ENCODE measurements at places on chromosomes 2 and 18.

- no peak for DNase-seq
Observed at GRCh38 chr2:189608795-189609422, 28.3 kb upstream of the SLC40A1 start.

DNA sequence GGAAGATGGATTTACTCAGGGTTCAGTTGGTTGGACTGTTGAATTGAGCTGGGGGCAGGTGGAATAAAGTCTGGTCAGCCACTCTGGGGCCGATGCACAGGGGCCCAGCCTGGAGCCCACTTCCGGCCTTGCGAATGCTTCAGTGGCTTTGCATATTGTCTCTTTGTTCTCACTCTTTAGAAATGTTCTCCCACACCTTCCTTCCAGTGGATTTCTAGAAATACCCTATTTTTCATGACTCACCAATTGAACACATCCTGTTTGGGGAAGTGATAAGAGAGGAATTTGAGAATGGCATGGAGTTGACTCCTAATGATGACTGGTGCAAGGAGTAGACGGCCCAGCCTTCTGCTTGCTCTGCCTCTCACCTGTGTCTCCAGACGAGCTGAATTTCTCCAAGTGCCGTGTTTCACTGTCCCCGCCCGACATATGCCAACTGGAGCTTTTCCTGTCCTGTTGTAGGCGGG is 28.1 kb downstream of the ASAP2 start:
- DNase-seq = no peak

DNA sequence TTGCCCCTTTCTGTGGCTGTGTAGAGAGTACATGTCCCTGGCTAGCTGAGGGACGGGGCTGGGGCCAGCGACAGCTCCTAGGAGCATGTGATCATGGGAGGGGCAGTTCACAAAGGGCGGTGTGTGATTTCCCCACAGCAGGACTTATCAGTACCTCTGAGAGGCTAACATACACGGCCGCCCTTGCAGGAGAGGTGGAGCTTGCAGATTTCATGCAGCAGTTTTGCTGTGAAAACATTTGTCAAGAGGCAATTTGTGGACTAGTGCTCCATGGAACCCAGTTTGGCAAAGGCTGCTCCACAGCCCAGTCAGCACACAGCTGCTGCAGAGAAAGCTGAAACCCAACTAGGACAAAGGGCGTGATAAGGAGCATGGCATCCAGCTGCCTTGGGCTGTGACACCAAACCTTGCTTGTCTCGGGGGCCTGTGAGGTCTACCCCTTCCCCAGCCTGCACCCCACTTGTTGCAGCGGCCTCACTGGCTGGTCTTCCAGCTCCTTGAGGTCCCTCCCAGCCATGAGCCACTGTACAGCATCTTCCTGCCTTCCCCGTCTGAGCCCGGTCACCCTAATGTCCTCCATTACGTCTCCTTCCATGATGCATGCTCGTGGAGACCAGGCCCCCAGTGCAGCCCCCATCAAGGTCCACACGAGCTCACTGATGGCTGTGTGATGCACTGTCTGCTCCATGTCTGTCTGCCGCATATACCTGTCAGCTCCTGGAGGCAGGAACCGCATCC is 121.4 kb upstream of the HDAC4 start:
- no peak for DNase-seq

DNA sequence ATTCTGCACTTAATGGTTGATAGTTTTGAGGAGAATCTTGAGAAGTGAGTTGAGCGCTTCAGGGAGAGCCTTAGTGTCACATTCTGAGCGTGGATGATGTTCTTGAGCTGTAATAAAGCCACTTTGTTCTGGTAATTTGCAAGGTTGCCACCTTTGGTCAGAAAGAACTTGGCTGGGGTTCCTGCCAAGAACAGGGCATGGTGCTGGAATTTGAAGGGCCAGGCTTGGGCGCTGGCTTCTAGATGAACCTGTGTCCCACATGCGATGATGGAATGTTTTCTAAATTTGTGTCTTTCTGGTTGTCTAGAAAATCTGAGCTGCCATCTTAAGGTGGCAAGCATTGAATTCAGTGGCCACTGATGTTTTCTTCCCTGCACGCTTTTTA is 124.1 kb upstream of the EML6 start:
- DNase-seq = no peak

- DNase-seq = no peak
Observed at GRCh38 chr18:39698436-39698835, 2132.8 kb upstream of the CELF4 start.

DNA sequence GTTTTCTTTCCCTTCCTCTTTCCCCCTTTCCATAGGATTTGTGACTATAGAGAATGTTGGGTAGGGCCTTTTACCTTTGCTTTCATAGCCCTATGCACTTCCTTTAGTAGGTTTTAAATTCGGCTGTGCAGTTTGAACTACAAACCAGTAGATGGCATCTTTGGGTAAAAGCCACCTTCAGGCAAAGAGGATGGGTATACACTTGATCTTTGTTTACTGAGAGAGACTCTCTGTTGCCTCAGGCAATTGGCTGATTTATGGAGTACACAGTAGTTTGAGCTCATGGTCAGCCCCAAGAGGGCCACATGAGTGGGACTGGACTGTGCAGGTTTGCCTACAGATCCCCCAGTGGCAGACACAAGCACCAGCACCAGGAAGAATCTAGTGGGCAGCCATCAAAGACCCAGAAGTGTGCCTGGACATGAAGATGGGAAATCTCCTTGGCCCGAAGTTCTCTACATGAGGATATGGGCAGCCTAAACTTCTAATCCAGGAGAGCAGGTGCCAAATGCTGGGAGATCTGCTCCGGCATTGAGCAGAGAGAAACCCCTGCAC is 1304.3 kb upstream of the DDX18 start:
- no peak for DNase-seq

- no peak for DNase-seq
Observed at GRCh38 chr2:50480507-50480906, 551.4 kb downstream of the NRXN1 start.

DNA sequence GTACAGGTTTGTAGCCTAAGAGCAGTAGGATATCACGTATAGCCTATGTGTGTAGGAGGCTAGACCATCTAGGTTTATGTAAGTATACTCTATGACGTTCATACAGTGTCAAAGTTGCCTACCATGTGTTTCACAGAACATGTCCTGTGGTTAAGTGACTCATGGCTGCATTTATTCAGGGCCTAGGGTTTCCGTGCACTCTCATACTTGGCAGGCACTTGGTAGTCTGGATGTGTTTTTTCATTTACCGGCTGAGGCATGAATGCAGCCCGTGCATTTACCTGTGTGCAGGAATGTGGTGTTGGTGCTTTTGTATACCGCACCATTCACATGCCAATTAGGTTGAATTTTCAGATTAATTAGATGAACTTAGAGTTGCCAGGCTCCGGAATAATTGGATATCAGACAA is 43.4 kb downstream of the MYL12B start:
- DNase-seq = no peak

GRCh38 chr2:50719837-50720696 is 311.9 kb downstream of the NRXN1 start:
- DNase-seq = no peak

DNA sequence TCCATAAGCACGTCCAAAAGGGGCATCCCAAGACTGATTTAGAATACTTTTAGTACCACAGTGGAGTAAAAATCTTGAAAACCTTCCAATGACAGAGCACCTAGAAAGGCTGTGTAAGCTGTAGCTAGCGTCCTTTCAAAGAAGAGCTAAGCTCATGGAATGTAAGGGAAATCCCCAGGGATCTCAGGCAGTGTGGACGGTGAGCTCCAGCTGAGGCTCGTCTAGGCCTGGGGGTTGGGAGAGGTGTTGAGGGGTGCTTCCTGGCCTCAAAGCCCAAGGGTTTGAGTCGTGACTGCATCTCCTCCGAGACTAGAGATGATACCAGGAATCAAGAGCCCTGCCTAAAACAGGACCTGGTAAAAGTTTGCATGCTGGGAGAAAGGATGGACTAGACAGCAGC is 7.6 kb downstream of the CTIF start:
- no peak for DNase-seq

- DNase-seq = no peak
Observed at GRCh38 chr2:221570321-221570935, 1.7 kb downstream of the EPHA4 start.

- no peak for DNase-seq
Observed at GRCh38 chr2:3638456-3638810, 19.6 kb upstream of the ALLC start.

DNA sequence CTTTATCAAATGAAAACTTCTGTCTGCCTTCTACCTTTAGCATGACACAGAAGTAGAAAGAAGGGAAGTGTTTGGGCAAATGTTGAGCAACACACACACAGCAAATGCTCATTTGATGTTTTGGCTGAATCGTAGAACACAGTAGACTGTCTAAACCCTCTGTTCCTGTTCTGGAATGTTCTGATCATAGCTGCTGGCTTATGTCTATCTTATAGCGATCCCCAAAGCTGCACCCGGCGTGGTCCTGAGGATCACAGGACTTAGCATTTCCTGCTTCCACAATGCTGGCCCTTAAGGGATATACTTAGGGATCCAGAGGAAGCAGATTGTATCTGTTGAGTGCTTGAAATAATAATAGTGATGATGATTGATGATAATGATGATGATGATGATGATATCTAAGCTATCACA is 15.2 kb downstream of the GNLY start:
- no peak for DNase-seq

- DNase-seq = no peak
Observed at GRCh38 chr2:24163601-24164000, 11.3 kb upstream of the FAM228A start.

- DNase-seq = no peak
Observed at GRCh38 chr2:168997794-168998193, 33.3 kb downstream of the ABCB11 start.

GRCh38 chr2:187442378-187442777 is 5.7 kb downstream of the CALCRL start:
- DNase-seq = no peak

DNA sequence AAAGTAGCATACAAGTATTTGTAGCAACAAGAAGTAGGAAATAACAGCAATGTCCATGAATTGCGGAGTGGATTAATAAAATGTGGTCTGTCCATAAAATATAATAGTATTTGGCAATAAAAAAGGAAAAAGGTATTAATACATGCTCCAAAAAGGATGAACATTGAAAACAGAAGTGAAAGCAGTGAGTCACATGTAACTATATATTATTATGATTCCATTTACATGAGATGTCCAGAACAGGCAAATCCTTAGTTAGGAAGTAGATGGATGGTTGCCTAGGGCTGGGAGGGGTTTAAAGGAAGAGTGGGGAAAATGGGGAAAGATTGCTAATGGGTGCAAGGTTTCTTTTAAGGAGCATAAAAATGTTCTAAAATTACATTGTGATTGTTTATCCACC is 44.5 kb downstream of the CCDC74A start:
- no peak for DNase-seq

GRCh38 chr18:76461692-76462325 is 33.2 kb downstream of the ZNF516 start:
- no peak for DNase-seq

DNA sequence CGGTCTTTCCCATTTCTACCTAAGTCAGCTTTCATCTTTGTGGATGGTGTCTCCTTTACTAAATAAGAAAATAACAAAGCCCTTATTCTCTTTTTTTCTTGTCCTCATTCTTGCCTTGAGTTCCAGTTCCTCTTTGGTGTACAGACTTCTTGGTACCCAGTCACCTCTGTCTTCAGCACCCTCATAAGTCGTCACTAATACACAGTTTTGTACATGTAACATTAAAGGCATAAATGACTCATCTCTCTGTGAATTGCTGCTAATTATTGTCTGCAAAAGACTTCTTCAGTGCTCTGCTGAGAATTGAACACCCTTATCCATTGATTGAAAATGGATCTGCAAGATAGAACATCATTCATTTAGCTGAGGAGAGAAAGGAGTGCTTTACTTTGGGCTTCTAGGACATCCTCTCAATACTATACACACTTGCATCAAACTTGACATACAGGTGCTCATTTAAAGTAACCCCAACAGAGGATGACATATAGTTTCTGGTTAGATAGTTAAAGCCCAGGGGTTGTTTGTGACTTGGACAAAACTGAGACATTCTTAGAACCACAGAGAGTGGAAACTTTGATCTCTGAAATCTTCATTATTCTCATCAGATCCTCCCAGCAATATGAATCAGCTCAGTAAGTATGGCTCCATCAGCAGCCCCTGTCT is 97.0 kb downstream of the XRCC5 start:
- no peak for DNase-seq

DNA sequence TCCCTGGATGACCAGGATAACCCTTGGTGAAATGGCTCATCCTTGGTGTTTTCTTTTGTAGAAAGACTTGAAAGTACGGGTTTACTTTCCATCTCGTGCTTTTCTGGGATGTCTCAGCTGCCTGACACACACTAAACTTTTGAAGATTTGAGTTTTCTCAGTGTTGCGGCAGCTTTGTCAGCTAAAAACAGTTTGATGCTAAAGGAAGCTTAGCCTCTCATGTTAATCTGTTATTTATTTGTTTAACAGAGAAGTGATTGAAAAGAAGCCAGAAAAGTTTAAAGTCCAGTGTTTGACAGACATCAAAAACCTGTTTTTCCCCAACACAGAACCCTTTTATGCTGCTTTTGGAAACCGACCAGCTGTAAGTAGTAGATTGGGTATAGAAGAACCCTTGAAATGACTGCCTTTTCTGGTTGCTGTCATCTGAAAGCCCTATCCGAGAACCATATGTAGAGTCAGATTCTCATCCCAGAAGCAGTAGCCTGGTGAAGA is 72.8 kb downstream of the LPIN1 start:
- DNase-seq = no peak

- peak; percentile 40 for DNase-seq
Observed at GRCh38 chr18:45212181-45213039, 402.9 kb upstream of the SLC14A2 start.

DNA sequence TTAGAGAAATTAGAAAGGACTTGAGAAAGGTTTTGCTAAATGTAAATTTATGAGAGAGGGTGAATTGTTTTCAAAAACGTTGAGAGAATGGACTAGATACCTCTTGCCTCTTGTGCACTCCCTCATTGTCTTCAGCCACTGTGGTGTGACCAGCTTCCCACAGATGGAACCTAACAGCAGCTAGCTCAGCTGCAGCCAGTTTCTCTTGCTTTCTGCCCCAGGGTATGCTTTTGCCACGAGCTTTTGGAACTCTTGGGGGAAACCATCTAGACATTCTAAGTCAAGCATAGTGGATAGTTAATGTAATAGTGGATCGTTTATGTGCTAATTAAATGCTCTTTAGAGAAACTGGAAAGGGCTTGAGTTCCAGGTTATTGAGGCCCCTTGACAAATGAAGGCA is 288.2 kb downstream of the CTNNA2 start:
- DNase-seq = no peak

DNA sequence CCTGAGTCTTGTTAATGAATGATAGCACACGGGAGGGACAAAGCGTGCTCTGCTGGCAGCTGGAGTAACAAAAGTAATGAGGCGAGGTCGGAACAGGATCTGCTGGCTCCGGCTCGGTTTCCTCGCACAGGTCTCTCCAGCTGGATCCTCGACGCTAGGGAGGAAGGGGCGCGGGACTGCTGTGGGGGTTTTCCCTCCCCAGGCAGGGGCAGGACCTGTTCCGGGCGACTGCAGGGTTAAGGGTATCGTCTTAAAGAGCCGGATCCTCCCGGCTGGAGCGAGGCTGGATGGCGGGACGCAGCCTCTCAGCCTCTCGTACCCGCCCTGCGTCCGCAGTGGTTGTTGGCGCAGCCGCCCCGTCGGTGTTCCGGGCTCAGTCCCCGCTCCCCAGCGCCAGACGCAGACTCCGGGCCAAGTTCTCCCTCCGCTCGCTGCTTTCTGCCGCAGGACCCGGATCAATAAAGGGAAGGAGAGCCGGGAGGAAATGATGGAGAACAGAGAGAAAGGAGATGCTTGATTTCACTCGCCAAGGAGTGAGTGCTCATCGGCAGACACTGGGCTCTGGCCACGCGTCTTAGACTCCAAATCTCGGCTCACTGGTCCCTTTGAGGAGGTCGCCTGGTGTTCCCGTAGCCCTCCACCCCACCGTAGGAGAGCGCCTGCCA is 1.1 kb upstream of the LIPG start:
- no peak for DNase-seq

- DNase-seq = no peak
Observed at GRCh38 chr2:119864318-119864717, 104.6 kb downstream of the PTPN4 start.

All from stimulated activated CD4-positive, alpha-beta T cell treated with anti-CD3 and anti-CD28 coated beads, Interleukin-1b, Interleukin-23, amount 100 ng/mL, for 1 hour (primary cell).